ENCODE measurements at places on chromosomes 12 and 14.

DNA sequence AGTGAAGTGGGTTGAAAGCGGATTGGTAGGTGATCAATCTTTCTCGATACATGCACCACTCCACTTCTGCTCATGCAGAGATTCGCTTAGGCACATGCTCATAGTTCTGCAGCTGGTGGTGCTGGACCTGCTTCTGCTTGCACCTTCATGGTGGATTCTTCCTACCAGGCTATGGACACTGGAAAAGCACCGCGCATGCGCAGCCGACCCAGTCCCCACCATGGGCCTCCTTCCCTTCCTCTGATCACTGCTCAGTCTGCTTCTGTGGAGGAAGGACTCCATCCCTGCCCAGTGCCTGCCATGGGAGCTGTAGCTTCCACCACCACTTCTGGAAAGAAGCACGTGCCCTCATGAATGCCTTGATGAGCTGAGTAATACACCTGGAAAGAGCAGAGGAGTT is 61.8 kb upstream of the PTPRQ start:
- no peak for DNase-seq

- no peak for DNase-seq
These were observed 3.1 kb downstream of the SINHCAF start for GRCh38 chr12:31322801-31323207.

DNA sequence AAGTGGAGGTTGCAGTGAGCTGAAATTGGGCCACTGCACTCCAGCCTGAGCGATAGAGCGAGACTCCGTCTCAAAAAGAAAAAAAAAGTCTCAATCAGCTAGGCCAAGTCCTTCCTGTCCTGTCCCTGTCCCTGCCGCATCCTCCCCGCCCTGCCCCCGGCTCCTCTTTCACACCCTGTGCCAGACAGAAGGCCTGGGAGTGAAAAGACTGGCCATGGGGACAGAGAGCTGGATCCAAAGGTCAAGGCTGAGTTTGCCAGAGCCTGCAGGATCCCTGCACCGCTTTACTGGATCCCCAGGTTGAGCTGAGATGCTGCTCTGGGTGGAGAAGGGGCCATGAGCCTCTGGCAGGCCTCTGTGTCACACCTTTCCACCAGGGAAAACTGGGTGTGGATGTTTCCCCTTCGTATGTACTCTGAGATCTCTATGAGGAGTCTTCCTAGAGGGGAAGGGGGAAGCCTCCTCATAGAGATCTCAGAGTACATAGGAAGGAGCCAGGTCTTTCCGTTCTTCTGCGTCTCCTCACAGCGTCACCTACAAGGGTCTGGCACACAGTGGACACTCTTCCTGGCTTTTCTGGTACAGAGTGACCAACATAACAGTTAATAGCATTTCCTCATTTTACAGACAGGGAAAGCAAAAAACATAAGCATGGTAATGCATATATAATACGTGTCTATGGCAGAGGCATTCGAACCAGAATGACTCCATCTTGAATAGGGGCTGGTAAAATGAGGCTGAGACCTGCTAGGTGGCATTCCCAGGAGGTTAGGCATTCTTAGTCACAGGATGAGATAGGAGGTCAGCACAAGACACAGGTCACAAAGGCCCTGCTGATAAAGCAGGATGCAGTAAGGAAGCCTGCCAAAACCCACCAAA is 35.1 kb downstream of the NINJ2 start:
- DNase-seq: no peak

- no peak for DNase-seq
These were observed at the start of gene CCDC85C for GRCh38 chr14:99603471-99604277. CCDC85C (minus strand) TSS chr14:99604207; CDS start chr14:99603959, 248 bp downstream.

DNA sequence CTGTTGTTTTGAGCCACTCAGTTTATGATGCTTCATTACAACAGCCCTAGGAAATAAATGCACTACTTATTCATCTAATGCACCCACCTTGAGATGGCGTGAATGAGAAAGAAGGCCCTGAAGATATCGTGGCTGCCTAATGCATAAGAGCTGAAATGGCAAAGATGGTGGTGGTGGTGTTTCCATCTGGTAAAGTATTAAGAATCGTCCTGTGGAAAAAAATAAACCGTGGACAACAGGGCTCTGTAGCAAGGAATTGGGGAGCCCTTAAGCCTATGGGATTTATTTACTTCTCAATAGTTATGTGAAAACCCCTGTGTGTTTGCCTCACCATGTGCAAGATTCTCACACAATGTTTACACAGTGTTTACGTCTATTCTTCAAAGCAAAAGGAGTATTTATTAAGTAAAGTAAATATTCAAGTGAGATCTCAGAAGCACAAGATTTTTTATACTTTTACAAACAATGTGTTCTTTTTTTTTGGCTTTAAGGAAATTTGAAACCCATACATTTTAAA is 1555.2 kb upstream of the FLRT2 start:
- DNase-seq: no peak

GRCh38 chr14:82055515-82056115 is 522.0 kb upstream of the SEL1L start:
- no peak for DNase-seq

- DNase-seq: no peak
These were observed 117.6 kb upstream of the RASSF8 start for GRCh38 chr12:25840678-25841465.

DNA sequence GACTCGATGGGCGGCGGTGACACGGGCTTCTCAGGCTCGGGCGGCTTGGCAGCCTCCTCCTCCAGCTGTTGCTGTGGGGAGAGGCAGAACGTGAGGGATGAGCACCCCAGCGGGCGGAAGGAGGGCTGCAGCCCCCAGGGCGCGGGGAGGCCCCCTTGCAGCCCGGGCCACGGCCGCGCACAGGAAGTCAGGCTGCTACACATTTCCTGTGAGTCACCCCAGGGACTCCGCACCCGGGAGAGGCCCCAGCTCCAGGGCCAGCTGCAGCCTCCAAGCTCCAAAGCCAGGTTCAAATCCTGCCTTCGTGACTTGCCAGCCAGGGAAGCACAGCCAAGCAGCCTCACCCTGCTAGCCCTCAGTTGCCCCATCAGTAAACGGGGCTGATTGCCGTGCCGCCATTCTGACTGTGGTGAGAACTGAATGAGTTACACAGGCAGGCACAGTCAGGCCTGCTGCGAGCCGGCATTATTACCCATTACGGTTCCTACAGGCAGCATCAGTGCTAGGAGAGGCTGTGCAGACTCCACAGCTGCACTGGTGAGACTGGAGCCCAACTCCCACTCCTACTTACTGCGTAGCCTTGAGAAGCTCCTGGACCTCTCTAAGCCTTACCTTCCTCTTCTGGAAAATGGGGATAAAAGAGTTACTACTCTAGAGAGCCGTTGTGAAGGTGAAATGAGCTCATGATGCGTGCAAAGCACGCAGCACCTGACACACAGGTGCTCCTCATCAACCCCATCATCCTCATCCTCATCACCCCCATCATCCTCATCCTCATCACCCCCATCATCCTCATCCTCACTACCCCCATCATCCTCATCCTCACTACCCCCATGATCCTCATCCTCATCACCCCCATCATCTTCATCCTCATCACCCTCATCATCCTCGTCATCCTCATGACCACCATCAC is 100.9 kb downstream of the NCOR2 start:
- DNase-seq: peak; percentile 71

DNA sequence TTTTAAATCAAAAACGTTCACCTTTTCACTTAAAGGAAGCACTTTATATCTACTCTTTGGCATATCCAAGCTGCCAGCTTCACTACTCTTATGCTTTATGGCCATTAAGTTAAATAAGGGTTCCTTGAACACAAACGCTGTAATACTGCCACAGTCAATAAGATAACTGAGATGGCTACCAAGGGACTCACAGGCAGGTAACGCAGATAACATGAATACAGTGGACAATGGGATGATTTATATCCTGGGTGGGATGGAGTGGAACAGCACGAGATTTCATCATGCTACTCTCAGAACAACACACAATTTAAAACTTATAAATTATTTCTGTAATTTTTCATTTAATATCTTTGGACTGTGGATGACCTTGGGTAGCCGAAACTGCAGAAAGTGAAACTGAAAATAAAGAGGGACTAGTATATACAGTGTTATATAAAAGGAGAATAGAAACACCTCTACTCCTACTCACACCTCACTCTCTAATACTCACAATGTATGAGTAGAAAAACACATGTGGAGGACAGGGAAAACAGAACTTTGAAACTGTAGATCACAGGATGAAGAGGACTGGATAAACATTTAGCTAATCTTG is 367.3 kb downstream of the C12orf50 start:
- DNase-seq: no peak

DNA sequence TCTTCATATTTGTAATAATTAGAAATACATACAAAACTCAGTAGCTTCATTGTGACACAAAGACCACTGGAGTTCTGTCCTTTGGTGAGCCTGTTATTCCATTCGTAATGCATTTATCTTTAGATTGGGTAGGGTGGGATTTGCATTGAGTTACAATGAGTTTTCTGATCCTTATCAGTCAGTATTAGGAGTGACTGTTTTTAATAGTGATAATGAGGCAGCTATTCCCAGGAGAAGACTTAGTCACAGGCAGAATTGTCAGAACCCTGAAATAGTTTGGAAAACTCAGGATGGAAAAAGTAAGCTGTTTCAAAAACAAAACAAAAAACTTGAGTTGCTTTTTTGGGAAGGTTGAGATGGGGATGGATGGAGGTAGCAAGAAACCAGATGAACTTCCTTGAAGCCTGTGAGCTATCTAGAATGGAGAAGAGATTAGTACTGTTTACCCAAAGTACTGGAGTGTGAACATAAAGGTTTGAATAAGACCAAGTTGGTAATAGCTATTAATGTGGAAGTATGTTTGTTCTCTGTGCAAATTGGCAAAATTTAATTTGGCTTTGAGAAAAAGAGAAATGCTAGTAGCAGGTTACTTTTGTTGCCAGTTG is 38.6 kb downstream of the FBXO34 start:
- DNase-seq: no peak

DNA sequence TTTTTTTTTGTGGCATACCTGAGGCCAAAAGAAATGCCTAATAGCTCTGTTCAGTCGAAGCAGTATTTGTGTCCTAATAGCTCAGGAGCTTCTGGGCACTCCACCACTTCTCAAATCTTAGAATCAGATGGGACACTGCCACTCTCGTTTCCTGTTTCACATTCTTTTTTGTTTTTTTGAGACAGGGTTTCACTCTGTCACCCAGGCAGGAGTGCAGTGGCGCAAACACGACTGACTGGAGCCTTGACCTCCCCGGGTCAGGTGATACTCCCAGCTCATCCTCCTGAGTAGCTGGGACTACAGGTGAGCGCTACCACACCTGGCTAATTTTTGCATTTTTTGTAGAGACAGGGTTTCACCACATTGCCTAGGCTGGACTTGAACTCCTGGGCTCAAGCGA is 52.7 kb downstream of the SPPL3 start:
- DNase-seq: no peak

DNA sequence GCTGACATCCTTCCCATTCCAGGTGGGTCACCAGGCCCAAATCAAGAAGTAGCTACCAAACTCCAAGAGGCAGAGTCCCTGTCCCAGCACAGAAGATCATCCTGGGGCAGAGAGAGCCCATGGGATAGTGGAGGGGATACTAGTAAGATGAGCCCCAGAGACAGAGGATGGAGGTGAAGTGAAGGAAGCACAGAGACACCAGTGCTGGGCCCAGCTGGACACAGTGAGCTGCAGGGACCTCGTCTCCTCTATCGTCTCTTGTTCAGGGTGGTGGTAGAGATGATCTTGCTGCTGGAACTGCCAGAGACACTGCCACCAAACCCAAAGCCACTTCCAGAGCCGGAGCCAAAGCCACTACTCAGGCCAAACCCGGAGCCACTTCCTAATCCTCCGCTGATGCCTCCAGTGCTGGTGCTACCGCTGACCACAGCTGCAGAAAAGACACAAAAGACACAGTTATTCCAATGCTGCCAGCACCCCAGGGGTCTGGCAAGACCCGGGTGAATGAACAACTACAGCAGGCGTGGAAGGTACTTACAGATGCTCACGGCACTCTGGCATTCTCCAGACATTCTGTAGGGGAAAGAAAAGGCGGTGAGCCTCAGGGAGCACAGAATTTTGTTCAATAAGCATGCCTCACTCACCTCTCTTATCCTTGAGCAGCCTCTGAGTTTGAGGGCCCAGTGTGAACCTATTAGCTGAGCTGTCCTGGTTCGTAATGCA is 6.9 kb downstream of the KRT4 start:
- DNase-seq: no peak

GRCh38 chr14:31990183-31990857 is 86.8 kb upstream of the ARHGAP5 start:
- no peak for DNase-seq

GRCh38 chr12:116397148-116397547 is 119.7 kb upstream of the MED13L start:
- no peak for DNase-seq

GRCh38 chr12:45077251-45077650 is 26.4 kb upstream of the DBX2 start:
- no peak for DNase-seq

DNA sequence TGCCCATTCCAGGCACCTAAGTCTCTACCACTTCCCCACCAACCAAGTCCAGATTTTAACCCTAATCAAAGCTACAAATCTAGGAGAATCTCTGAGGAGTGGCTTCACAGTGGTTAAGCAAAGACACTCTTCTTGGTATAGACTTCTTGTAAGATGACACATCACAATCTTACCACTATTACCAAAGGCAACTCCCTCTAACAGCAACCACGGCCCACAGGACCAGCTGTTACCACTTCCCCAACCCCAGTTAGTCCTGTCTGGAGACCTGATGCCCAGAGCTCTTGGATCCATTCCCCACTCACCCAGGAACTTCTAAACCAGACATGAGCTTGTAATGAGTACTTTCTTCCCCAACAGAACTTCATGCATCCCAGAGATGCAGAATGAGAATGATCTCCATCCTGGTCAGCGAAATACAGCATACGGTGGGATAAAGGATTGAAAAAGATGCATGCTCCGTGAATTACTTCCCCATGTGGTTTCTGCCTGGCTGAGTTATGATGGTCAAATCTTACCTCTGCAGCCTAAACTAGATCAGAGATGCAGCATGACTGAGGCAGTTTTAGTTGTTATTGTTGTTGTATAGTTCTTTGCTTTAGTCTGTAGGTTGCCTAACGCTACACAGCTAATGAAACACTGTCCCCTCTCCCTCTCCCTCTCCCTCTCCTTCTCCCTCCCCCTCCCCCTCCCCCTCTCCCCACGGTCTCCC is 87.7 kb upstream of the FOXN3 start:
- DNase-seq: no peak

DNA sequence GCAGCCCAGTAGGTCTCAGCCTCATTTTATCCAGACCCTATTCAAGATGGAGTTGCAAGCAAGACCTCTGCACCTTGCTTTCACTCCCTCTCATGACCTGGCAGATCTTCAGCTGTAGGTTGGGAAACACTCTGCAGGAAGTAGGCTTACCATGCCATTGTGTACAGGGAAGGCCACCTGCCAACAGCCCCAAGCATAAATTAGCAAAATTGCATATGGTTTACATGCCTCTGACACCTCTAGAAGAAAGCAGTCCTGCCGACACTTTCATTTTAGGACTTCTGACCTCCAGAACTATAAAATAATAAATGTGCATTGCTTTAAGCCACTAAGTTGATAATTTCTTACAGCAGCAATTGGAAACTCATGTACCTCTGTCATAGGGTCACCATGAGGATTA is 96.9 kb downstream of the SLC15A4 start:
- no peak for DNase-seq

- DNase-seq: no peak
These were observed 119.5 kb downstream of the ANO4 start for GRCh38 chr12:100913872-100914592.

GRCh38 chr12:25276199-25276937 is 25.6 kb upstream of the KRAS start:
- no peak for DNase-seq

GRCh38 chr12:52382854-52383253 is 2.6 kb downstream of the KRT84 start:
- no peak for DNase-seq

- DNase-seq: no peak
These were observed 90.2 kb upstream of the PLEKHG7 start for GRCh38 chr12:92612611-92613010.

GRCh38 chr14:37622231-37622923 is 26.9 kb downstream of the TTC6 start:
- DNase-seq: no peak
